SK-N-SH treated with all-trans-retinoic acid at 6 μM for 48 hours (cell line): ENCODE measurements at places on chromosomes 6 and 20.

DNA sequence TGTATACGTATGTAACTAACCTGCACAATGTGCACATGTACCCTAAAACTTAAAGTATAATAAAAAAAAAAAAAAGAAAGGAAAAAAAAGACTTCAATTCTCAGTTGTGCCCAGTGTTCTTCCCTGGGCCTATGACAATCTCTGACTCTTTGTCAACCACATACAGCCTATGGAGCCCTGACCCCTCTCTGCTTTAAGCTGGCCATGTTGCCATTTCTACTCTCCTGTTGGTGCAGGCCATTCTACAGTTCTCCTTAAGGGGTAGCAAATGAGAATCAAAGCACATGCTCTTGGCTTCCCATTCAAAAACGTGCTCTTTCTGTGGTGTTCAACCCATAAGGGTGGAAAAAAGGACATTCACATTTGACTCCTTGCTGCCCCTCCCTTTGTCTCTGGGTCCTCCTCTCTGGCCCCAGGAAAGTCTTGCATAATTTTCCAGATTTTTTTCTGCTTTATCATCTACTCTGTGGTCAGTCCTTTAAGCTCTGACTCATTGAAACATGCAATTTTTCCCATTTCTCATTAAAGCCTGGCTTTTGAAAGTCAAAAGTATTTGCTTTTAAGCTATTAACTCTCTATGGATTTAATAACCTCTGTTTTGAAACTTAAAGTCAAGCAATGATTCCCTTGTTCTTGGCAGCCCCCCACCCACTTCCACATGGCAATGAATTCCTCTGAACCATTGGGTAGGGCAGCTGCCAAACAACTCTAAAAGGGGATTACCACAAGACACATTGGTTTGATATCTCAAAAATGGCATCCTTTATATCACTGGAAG, 208.6 kb upstream of the MCHR2 start:
- peak; percentile 95 for ATAC-seq

DNA sequence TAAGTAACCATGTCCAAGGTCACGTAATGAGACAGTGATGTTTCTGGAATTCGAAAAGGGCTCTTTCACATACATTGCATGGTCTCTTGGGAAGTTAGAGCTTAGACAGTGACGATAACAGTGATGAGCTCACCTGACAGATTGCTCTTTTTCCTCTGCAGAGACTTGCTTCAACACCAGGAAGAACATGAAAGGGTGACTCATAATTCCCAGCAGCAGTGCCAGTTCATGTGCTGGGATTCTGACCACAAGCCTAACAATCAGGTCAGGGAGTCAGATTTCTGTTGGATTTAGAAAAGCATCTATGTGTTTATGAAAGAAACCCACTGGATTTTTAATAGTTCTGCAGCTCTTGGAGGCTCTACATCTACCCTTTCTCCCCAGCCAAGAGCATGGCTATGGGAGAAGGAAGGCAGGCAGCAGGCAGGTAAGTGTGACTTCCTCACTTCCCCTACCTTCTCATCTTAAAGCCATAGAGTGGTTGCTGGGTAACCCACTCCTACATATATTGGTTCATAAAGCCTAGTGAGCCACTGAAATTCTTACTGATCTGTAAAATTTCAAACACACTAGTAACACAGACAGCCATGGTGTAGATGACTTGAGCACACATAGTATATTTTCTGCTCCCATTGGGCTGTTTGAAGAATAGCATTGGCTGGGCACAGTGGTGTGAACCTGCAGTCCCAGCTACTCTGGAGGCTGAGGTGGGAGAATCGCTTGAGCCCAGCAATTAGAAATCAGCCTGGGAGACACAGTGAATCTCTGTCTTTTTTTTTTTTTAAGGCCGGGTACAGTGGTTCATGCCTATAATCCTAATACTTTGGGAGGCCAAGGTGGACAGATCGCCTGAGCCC, 44.4 kb upstream of the LOC128125822 start:
- ATAC-seq, result peak; percentile 95

DNA sequence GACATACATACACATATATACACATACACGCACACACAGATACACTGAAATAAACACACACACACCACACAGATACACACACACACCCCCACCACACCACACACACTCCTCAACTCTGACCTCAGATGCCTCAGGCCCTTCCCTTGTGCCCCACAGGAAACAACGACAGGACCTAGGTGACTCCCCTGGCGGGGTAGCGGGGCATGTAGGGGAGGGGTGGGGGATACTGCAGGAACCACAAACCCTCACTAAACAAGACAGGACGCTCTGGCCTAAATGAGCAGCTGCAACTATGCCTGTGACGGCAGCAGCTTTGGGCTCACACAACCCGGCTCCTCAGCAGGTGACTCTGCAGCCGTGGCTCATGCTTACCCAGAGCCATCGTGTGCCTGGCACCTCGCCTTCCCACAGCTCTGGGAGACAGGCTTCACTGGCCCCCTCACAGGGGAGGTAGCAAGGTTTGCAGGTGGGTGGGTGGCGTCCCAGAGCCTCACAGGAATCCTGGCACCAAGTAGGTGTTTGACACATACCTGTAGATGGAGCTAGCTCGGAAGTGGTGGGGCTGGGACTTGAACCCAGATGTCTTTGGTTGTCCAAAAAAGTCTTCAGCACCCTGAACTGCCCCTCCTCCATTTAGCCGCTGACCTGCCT, 100.8 kb downstream of the GRM4 start:
- ATAC-seq, result no peak; the same call in 2 of the 3 replicates

DNA sequence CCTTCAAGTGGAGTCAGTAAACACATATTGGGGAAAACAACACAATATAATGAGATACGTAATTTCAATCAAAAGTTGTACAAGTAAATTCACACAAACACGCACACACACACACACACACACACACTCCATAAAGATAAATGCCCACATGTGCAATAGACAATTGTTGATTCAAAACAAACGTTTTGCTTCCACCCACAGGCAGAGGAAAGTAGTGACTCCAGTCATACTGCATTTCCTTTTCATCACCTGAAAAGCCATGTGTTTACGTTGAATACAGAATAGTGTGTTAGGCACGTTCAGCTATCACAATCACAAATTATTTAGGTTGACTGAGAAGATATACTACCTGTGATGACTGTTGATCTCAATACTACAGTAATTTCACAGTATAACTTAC, 443.8 kb upstream of the MANEA start:
- ATAC-seq, result no peak

GRCh38 chr20:13928901-13929300, 61.5 kb downstream of the SEL1L2 start:
- ATAC-seq, result no peak

- no peak for ATAC-seq
Observed at GRCh38 chr20:61786230-61786629, 279.5 kb downstream of the TAF4 start.

DNA sequence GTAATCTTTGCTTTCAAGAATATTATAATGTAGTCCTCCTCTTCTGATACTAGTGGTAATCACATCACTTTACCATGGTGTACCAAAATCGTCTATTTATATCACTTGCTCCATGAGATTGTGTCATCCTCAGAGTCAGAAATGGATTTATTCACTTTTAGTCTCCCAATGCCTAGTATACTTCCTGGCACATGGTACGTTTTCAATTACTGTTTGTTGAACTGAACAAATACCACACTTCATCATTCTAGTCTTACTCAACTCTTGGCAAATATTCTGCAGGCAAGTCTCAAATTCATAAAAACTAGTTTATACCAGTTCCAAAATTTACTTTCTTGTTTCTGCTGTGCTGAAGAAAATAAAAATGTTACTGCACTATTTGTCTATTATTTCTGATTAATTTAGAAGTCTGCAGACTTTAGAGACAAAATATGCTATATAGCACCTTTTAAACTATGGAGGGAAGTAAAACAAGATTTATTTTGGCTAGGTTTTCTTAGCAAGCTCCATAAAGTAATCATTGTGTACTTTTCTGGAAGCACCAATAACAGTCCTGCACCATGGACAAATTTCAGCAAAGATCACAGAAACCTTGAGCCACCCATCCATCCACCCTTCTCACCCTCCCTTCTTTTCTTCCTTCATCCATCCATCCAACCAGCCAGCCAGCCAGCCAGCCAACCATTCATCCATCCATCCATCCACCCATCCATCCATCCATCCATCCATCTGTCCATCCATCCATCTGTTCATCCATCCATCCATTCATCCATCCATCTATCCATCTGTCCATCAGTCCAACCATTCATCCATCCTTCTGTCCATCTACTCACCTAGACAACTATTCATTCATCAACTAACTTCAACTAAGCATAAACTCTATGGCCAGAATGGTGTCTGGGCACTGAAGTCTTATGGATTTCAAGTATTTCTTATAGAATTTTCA, 102.1 kb upstream of the STMND1 start:
- peak; percentile 92 for ATAC-seq

GRCh38 chr6:49499126-49499525, 597 bp upstream of the GLYATL3 start:
- ATAC-seq, result no peak

- ATAC-seq, result no peak
Observed at GRCh38 chr20:37430778-37431460, 85.0 kb downstream of the SRC start.

GRCh38 chr20:9514461-9515213, at the start of gene LAMP5:
TSS of gene LAMP5 (plus strand) at chr20:9514590. CDS start at chr20:9514853, 263 bp downstream.
- peak; percentile 96 for ATAC-seq

- ATAC-seq, result no peak
Observed at GRCh38 chr6:164252948-164253347, 838.4 kb downstream of the QKI start.

- no peak for ATAC-seq
Observed at GRCh38 chr6:89291256-89291819, 23.8 kb downstream of the GABRR2 start.

- ATAC-seq, result peak; percentile 66
Observed at GRCh38 chr20:584161-584970, 25.7 kb downstream of the TCF15 start.

DNA sequence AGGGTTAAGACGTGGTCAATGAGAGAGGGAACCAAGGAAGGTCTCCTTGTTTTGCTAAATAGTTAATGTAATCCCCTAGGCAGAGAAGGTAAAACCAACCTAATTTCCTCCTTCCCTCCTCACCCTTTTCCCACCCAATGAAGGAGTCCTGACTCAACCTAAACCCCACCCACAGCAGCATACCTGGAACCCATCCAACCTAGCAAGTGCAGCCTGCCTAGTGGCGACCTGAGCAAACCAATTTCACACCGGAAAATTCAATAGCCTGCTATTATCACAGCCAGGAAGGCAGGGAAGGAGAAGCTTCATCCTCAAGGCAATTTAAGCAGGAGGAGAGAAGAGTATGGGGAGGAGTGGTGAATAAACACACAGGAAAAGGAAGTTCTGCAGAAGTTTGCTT, 46.9 kb downstream of the OSTM1 start:
- no peak for ATAC-seq

GRCh38 chr20:53154540-53154939, 182.4 kb downstream of the TSHZ2 start:
- no peak for ATAC-seq

GRCh38 chr20:19552221-19553180, 205.6 kb upstream of the RIN2 start:
- ATAC-seq, result peak; percentile 65

DNA sequence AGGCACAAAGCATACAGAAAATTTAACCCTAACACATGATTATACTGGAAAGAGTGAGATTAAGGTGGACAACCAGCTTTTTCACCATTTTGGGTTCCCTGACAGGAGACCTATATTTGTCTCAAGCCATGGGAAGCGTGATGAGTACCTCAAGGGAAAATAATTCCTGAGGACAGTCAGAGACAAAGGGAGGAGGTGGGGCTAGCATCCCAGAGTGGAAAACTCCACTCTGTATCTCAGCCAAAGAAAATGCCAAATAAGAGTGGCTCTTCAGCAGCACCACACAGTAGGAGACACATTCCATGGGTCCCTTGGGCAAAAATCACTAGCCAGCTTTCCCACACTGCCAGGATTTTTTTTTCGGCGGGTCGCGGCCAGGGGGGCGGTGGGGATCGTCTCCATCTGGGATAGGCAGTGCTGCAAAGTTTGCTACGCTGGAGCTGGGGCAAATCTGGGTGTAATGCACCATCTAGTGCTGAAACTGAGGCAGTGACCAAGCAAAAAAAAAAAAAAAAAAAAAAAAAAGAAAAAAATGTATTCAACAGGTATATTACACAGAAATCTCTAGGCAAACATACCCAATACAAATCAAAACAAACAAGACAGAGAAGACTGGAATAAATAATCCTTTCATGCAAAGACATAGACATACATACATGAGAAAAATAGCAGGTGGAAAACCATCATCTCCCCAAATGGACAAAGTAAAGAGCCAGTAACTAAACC, 77.3 kb upstream of the SLC35F1 start:
- ATAC-seq, result peak; percentile 94

DNA sequence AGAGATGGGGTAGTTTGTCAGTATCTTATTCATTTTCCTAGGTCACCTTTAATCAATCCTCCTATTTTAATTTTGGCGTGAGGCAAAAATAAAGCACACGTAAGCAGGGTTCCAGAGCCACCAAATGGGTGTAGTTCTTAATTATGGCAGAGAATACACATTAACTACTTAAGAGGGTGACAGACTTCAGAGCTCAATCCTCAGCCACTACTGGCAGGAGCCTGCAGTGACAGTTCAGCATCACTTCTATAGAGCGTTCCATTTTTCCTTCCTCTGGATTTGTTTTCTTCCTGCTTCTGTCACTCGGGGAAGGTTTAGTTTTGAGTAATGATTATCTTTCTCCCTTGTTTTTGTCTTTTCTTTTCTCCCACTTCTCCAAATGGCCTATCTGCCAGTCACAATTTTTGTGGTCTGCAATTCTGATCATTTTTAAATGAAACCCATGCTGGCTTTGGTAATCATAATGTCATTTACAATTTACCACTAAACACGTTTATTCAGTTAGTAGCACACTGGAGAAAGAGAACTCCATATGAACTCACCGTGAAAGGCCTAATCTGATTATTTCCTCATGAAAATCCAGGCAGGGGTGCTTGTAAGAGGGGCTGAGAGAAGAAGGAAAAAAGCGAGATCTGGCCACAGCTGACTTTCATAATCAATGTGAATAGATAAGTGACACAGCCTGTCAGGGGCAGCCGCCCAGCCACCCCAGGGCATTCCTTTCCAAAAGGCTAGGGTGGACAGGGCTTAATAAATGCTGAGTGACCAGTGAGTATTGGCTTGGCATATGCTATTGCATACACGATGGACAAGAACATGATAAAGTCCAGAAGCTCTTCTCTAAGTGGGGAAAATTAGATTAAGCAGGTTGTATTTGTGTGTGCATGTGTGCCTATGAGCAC, 412.1 kb downstream of the PKHD1 start:
- ATAC-seq, result peak; percentile 55; the same call in 1 of the 3 replicates

DNA sequence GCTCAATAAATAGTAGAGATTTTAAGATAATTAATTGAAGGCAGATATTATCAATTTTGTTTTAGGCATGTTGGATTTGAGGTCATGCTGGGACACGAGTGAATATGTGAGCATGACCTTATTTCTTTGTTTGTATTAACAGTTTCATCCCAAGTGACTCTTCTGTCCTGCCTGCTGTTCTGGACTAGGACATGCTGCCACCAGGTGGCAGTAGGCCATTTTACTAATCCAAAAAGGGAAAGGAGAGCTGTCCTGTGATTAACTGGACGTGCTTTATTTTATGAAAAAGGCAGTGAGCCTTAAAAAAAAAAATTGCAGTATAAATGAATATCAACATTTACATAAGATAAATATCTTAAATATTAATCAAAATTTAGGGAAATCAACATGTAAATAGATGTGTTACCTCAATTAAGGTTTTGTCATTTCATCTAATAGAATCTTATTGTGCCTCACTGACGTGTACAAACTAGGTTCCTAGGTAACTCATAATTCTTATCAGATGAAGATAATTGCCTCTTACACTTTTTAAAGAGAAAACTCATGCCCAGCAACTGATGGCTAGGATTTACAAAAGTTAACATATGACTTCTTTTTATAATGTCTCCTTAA, 49.8 kb downstream of the FRK start:
- ATAC-seq, result peak; percentile 96
